ENCODE measurements at places on chromosomes 3 and 15. TPM values are rescaled to one million over a fixed set of nuclear protein-coding genes. Genes with fewer than 3 reads are reported as not detected.
A peak's percentile ranks its signal among the peaks of the same experiment; 100 is the strongest.

NCBP2 gene
- total RNA-seq = 49.2 TPM

IFT80 gene
- 10.5 TPM for total RNA-seq

DNA sequence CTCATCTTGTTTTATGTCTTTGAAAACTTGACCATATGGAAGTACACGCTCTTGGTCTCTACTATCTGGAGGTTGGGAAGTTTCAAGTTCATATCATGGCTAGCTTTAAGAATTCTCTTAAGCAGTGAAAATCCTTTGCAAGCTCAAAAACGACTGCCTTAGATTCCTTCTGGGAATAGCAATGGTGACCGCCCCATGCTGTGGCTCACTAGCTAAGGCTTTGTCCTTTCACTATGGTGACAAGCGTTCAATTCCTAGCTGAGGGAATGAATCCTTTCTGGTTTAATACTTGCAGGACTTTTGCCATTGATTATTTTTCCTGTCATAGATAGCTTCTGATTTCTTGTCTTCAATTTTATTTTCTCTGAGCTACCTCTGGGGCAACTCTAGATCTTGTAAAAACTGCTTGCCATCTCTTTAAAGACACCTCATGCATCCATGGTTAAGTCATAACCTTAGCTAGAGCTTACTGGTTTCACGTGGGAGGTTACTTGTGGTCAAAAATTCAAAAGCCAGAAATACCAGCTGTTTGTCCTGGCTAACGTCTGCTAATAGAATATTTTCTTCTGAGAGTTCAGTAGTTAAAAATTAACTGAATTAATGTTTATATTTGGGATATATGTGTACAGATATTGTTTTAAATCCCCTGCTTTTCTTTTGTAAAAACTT is 673.4 kb upstream of the CBLB start:
- H3K27ac ChIP-seq = no peak overlapping the region
- H3K36me3 ChIP-seq = no peaks in the 10 kb centered on the region
- H3K4me1 ChIP-seq = no peaks in the 10 kb centered on the region
- no peak overlapping the region for H3K4me3 ChIP-seq
- DNase-seq = no peak
- no peaks in the 10 kb centered on the region for H3K27me3 ChIP-seq

DNA sequence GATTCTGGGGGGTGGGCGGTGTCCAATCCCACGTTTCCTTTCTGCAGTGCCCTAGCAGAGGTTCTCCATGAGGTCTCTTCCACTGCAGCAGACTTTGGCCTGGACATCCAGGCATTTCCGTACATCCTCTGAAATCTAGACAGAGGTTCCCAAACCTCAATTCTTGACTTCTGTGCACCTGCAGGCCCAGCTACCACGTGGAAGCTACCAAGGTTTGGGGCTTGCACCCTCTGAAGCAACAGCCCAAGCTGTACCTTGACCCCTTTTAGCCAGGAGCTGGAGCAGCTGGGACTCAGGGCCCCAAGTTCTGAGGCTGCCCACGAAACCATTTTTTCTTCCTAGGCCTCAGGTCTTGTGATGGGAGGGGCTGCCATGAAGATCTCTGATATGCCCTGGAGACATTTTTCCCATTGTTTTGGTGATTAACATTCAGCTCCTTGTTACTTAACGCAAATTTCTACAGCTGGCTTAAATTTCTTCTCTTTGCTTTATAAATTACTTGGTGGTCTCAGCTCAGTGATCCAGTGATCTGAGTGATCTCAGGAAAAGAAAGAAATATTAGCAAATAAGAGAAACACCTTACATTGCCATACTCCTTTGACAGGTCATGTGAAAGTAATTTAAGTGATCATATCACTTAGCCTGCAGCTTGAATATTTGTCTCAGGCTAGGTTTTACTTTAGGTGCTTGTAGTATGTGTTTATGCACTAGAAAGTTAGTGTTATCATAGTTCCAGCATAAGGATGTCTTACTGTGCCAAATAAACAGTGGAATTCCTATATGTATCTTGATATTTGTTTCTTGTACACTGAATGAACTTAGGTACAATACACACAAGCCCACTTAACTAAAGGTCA is 3.0 kb downstream of the SNAP23 start:
- peak overlapping the region; percentile 81 for H3K27ac ChIP-seq
- H3K36me3 ChIP-seq = no peaks in the 10 kb centered on the region
- H3K4me3 ChIP-seq = no peak overlapping the region
- peaks cover 10% of the 10 kb centered on the region for H3K4me1 ChIP-seq
- no peaks in the 10 kb centered on the region for H3K27me3 ChIP-seq

GRCh38 chr15:86115145-86115801 is 35.6 kb downstream of the AGBL1 start:
- no peak for DNase-seq
- H3K27me3 ChIP-seq = no peaks in the 10 kb centered on the region
- H3K4me1 ChIP-seq = no peaks in the 10 kb centered on the region
- H3K27ac ChIP-seq = no peak overlapping the region

GRCh38 chr3:152703245-152703890 is 131.6 kb upstream of the P2RY1 start:
- H3K27me3 ChIP-seq = no peaks in the 10 kb centered on the region
- no peak overlapping the region for H3K27ac ChIP-seq
- H3K36me3 ChIP-seq = no peaks in the 10 kb centered on the region

DNA sequence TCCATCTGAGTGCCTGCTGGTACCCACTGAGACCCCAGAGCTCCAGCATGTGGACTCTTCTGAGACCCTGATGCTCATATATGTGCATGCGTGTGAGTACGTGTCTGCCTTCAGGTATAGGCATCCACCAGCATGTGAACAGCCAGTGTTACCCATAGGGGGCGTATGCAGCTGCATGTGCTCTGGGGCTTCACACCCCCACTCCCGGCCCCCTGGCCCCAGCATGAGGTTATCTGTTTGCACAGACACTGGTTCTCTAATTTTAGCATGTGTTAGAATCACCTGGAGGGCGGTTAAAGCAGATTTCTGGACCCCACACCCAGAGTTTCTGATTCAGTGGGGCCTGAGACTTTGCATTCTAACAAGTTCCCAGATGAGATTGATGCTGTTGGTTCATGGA is 824 bp upstream of the CILP start:
- no peak overlapping the region for H3K4me3 ChIP-seq
- H3K27me3 ChIP-seq = no peaks in the 10 kb centered on the region
- DNase-seq = no peak
- H3K36me3 ChIP-seq = no peaks in the 10 kb centered on the region
- peak overlapping the region; percentile 70 for H3K27ac ChIP-seq

- H3K27ac ChIP-seq = peak overlapping the region; percentile 97
- DNase-seq = no peak
- peaks cover 21% of the 10 kb centered on the region for H3K4me1 ChIP-seq
- H3K4me3 ChIP-seq = no peak overlapping the region
- H3K27me3 ChIP-seq = no peaks in the 10 kb centered on the region
- no peaks in the 10 kb centered on the region for H3K36me3 ChIP-seq
These were observed 50.0 kb upstream of the CORO2B start for GRCh38 chr15:68528626-68529290.

GRCh38 chr15:90024406-90024805 is 23.3 kb downstream of the ZNF710 start:
- DNase-seq = no peak
- H3K27ac ChIP-seq = no peak overlapping the region
- H3K4me1 ChIP-seq = no peaks in the 10 kb centered on the region
- H3K4me3 ChIP-seq = no peak overlapping the region

GRCh38 chr15:75694241-75695182 is 18.1 kb downstream of the CSPG4 start:
- no peaks in the 10 kb centered on the region for H3K36me3 ChIP-seq
- peak overlapping the region; percentile 91 for H3K27ac ChIP-seq
- H3K4me3 ChIP-seq = no peak overlapping the region

- no peak for DNase-seq
- H3K27me3 ChIP-seq = no peaks in the 10 kb centered on the region
- H3K4me1 ChIP-seq = no peaks in the 10 kb centered on the region
These were observed 348.7 kb downstream of the TBL1XR1 start for GRCh38 chr3:176848431-176849214.

DNA sequence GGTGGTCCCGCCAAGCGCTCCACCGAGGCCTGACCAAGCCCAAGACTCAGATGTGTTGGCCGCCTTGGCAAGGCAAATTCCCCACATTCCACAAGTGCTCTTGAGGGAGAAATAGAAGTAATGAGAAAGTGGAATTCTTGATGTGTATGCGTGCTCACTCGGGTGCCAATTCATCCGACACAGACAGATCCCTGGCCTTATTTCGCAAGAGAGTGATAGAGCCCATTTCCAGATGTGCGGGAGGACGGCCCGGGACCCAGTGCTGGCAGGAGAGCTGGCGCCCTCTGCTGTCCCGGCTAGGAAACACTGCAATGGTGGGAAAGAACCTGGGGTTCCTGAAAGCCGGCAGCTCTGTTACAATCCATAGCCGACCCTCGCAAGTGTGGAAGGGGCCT is 76.0 kb downstream of the HMG20A start:
- peaks cover 5% of the 10 kb centered on the region for H3K4me1 ChIP-seq
- DNase-seq = peak; percentile 89
- H3K27ac ChIP-seq = peak overlapping the region; percentile 78
- H3K36me3 ChIP-seq = no peaks in the 10 kb centered on the region
